Stimulated activated CD4-positive, alpha-beta T cell treated with anti-CD3 and anti-CD28 coated beads, Interleukin-1b, Interleukin-23, amount 100 ng/mL, for 1 hour (primary cell): ENCODE measurements at places on chromosomes 11 and 22.

GRCh38 chr11:67278939-67279588, 10.0 kb upstream of the ANKRD13D start:
- DNase-seq: no peak

DNA sequence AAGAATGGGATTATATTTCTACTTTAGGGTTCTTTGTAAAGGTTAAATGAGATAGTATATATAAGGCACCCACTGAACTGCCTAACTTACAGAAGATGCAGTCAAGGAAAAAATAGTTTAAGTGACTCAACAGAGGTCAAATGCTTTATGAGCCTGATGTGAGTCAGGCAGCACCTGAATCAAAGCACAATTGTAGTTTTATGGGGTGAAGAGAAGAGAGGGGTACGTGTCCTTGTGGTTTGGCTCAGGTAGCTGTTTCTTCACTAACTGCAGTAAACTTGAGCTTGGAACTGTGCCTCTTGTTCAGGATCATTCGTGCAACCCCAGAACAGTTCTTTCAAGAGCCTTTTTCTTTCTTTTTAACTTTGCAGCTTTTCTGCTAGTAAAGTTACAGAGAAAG, 125.2 kb upstream of the SPON1 start:
- no peak for DNase-seq

DNA sequence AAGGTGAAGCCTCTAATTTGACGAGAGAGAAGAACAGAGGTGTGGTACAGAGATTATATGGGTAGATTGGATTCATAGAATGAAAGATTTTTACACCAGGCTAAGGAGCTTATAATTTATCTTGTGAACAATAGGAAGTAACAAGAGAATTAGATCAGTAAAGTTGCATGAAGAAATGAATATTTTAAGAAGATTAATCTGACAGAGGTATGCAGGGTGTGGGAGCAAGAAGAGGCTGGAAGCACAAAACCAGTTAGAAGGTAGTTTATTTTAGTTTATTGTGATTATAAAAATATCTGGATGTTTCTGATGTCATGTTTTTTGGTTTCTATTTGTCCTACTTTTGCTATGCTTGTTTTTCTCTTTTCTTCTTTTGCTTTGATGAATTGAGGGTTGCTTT, 15.7 kb downstream of the SLC5A12 start:
- no peak for DNase-seq

GRCh38 chr11:134754521-134755198, 342.6 kb upstream of the B3GAT1 start:
- DNase-seq: no peak

DNA sequence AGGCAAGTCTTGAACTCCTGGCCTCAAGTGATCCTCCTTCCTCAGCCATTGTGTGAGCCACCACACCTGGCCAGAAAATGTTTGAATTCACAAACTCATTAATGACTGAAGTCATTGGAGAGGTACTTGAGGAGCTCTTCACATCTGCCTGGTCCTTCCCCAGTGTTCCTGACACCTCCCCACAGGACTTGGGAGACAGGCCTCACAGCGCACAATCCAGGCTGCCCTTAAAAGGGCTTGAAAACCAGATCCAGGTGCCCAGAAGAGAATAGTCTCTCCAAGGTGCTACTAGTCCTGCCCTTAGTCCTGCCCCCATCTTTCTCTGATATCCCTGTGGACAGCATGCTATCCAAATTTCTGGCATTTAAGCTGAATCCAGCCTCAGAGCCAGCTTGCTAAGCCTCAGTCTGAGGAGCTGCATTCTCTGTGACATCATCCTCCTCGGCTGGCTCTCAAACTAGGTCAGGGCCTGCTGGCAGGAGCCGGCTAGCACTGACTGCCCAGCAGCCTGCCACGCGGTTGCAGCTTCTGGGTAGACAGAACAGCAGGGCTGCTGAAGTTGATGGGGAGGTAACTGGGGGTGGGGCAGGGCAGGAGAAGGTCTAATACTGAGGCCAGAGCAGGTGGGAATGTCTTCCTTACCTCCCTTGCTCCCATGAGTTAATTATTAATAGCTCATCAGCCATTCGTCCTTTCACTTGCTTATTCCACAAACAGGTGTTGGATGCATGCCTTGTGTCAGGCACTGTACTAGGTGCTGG, 35.3 kb upstream of the NECTIN1 start:
- no peak for DNase-seq

GRCh38 chr11:119023741-119024140, 5.2 kb downstream of the TRAPPC4 start:
- DNase-seq: no peak

- DNase-seq: no peak
Measured at GRCh38 chr11:31397239-31397834, 27.7 kb downstream of the DNAJC24 start.

GRCh38 chr11:63866211-63866610, 27.3 kb downstream of the MARK2 start:
- peak; percentile 44 for DNase-seq

DNA sequence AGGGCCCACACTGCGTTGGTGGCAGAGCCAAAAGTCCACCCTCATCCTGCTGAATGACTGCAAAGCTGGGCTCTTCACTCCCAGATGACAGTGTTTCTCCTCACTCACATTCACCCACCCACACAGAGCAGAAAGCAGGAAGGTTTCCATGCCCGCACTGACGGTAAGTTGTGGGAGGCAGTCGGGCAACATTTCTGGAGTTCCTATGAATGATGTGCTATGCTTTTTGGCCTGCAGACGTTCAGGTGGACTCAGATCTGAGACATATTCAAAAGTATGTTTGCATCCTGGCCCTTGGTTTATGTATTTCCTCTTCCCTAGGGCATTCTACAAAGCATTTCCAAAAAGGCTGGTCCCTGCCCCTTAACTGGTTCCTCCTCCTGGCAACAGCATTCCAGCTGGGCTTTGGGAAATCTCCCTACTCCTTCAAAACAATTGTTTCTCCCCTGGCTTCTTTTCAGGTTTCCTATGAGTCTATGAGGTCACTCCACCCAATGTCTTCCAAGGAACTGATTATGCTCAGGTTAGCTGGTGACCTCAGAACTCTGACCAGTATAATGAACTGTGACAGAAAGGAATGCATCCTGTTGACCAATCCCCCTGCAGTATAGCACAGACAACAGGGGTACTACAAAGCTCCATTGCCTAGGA, 36.4 kb downstream of the PACSIN2 start:
- no peak for DNase-seq

DNA sequence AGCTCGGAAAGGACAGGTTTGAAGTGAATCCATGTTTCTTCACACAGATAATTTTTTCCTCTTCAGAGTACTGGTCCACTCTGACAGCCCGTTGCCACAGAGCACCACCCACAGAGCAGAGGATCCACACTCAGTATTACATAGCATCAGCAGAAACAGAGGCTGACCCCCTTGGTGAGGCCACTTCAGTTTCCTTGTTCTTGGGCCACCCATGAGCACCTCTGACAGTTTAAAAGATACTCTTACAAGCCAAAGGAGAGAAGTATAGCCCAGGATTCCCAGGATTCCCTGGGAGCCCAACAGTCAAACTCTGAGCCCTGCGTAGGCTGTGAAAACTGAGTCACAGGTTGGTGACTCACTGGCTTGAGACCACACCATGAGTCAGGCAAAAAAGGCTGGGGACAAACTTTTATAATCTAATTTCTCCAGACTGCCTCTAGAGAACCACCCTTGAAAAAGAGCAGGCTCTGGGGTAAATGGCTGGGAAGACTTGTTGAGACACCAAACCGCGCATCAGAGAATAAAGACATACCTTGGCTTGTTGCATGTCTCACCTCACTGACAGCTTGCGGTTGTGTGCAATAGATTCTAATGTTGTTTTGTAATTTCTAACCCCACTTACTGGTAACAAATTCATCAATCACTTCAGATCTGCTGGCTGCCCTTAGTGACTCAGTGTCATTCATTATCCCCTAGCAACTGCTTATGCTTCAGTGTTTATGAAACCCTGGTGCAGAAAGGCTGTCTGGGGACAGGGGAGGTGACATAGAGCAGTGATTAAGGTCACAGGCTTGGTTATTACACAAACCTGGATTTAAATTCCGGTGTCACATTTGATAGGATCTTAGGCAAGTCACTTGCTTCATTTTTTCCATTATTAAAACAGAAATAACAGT, 56.9 kb upstream of the PRSS23 start:
- no peak for DNase-seq

- DNase-seq: peak; percentile 41
Measured at GRCh38 chr11:118304568-118305248, at the start of gene CD3E. TSS of gene CD3E (plus strand) at chr11:118304730. CDS start at chr11:118304953, 223 bp downstream.

DNA sequence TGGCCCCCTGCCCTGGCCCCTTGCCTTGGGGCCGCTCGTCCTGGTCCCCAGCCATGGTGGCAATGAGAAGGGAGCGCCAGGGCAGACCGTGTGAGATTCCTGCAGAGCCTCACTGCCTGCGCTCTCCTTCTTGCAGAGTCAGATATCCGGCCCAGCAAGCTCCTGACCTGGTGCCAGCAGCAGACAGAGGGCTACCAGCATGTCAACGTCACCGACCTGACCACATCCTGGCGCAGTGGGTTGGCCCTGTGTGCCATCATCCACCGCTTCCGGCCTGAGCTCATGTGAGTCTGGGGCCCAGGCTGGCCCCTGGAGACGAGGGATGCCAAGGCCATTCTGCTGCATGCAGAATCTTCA, 114.1 kb downstream of the MICAL2 start:
- peak; percentile 64 for DNase-seq
